ENCODE measurements at places on chromosomes 1 and 21.

DNA sequence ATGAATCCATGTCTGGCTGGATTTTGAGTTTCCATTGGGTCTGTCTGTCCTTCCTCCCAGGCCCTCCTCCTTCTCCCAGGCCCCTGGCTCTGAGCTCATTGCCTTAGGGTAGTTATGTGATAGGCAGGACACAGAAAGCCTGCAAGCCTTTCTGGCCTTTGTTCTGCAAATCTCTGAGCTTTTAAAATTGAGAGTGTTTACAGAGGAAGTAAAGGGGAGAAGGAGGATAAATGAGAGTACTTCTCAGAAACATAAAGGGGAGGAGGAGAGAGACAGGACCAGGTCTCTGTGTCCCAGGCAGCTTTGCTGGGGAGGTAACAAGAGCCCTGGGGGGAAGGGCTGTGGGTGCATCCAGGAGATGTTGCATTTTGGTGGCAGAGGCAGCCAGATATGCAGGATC is 126.7 kb downstream of the FOXD2 start:
- no peak for DNase-seq

GRCh38 chr1:8211883-8212579 is 105.9 kb upstream of the SLC45A1 start:
- DNase-seq: no peak

DNA sequence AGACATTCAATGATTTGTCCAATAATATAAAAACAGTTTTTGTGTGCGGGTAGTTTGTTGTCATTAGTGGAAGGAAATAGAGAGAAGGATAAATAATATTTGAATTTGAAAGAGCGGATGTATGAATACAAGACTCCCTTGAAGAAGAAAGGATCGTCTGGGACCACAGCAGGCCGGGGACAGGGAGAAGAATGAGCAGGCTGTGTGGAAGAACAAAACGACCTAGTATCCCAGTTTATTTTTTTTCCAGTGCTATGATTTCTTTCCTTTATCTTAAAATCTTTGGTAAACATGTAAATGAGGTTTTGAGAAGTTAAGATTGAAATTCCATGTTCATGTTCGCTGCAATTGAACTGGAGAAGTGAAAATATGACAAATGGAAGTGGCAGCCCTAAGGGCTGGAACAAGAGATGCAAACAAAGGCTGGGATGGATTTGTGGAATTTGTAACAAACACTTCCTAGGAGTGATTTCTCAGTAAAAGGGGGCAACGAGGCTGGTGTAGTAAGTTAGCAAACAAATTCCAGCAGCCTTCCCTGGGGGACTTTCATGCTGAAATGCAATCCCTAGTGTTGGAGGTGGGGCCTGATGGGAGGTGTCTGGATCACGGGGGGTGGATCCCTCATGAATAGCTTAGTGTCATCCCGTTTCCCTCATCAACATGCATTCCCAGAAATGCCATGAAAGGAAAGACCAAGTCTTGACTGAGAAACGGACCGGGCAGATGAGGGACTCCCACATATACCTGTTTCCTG is 10.2 kb upstream of the IFI16 start:
- DNase-seq: no peak

DNA sequence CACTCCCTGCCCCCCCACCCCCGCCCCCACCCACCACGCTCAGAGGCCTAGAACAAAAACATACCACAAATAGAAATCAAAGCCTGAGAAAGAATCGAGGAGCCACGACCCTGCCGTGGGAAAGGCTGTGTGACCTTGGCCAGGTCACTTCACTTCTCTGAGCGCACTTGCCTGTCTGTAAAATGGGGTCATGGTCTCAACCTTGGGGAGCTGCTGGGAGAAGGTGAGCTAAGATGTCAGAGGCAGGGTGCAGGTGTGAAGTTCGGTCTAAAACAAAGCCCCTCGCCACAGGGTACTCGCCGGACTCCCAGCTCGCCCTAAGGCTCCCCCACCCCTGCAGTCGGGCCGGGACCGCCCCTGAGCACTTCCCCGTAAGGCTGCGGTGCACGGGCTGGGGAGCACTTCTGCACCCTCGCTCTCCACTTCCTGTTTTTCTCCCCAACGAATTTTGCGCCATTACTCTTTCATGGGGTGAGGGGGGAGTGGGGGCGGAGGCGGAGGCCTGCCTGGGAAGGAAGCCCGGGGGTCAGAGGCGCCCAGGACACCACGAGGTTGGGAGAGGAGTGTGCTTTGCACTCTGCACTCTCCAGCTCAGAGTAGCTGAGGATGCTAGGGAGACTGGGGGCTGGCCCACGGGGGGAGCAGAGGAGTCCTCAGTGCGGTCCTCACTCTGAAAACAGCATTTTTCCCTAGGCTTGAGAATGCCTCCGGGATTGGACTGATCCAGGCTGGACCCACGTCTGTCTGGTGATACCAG is 21.9 kb upstream of the PIK3CD start:
- peak; percentile 57 for DNase-seq

DNA sequence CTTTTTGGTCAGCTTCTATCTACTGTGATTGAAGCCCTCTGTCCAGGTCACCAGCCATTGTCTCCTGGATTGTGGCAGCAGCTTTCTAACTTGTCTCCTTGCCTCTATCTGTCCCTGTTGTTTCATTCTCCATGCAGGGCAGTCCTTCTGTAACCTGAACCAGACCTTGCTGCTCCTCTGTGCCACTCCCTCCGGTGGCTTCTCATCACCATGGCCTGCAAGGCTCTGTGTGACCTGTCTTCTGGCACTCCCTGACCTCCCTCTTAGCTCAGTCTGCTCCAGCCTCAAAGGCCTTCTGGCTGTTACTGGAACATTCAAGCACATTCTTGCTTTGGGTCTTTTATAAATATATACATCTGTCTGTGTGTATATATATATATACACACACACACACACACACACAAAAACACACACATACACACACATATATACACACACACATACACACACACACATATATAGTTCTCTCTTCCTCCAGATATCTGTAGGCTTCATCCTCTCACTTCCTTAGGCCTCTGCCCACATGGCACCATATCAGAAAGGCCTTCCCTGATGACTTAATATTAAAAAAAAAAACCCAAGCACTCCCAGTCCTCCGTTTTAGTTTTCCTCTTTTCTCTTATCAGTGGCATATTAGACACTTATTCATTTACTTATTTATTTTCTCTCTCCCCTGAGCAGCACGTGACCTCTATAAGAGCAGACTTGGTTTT is 21.2 kb upstream of the JUN start:
- DNase-seq: no peak

DNA sequence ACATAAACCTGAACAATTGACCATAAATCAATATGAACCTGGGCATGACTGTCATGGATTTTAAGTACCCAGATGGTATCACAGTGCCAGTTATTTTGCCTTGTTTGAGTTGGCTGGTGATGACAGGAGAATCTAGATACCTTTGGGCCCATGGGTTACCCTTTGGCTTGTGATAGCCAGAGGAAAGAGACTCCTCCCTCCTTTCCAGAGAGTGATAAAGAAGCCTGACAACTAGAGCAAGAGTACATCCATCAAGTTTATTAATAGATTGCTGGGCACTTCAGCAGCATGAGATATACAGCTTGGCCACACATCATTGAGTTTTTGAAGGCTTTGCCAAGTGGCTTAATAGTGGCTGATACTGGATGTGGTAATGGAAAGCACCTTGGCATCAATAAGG is 6.6 kb upstream of the FMO3 start:
- no peak for DNase-seq

DNA sequence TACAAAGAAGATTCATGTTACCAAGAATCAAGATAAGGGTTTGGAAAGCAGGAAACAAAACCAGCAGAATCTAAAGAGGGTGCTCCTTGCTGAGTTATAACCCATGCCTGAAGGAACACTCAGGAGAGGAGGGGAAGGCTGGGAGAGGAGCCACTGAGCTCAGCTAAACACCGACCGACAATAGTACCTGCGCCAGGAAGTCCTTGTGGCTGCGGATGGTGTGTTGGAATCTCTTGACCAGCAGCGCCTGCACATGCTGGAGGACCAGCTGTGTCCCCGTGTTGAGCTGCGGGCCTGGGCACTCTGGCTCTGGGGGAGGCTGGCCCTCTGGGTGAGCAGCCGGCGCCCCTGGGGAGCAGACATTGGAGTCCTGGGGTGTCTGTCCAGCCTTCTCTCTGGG is 89.4 kb downstream of the ABCA4 start:
- DNase-seq: no peak

DNA sequence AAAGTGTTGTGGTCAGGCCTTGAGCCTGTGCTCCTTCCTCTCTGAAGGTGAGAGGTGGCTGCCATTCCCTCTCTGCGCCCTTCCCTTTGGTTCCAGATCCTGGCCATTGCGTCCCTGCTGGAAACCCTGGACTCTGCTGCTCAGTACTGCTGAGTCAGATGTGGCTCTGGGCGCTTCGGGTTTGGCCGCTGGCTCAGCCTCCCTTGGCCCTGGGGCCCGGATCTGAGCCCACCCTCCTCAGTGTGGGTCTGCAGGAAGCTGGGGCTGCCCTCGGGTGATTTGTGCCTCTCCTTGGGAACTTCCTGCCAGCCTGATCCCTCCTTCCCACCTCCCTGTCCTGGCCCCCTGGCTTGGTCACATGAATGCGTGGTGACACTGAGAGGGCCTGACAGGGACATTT is 32.2 kb downstream of the QSOX1 start:
- DNase-seq: no peak

GRCh38 chr1:25117233-25117823 is 115.0 kb downstream of the SYF2 start:
- DNase-seq: peak; percentile 24

DNA sequence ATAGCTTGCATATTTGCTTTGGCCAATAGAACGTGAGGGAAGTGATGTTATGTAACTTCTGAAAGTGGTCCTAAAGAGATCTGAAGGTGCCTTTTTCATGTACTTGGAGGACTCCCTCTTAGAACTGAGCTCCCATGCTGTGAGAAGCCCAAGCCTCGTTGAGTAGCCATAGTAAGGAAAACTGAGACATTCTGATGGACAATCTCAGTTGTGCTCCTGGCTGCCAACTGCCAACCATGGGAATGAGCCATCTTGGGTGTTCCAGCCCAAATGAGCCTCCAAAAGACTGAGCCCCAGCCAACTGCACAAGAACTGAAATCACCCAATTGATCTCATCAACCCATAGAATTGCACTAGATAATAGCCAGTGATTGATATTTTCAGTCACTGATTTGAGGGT is 106.7 kb downstream of the MRPL39 start:
- DNase-seq: no peak

GRCh38 chr1:24849672-24850295 is 80.3 kb downstream of the RUNX3 start:
- no peak for DNase-seq

GRCh38 chr1:208668991-208669390 is 424.8 kb upstream of the PLXNA2 start:
- DNase-seq: no peak

DNA sequence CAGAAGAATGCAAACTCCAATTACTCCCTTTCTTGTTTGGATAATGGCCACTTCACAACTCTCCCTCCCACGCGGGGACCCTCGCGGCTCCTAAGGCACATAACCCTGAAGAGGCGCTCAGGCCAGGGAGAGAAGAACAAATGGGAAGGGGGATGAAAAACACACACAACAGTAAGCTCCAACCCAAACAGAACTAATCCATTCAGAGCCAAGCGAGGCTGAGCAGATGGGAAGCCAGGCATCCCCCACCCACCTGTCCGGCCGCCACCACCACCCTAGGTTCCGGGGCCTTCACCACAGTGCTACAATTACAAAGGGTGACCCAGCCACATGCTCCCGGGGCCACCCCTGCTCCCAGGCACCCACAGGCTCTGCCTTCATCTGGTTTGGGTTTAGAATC is 101.5 kb downstream of the MRPL37 start:
- DNase-seq: no peak

DNA sequence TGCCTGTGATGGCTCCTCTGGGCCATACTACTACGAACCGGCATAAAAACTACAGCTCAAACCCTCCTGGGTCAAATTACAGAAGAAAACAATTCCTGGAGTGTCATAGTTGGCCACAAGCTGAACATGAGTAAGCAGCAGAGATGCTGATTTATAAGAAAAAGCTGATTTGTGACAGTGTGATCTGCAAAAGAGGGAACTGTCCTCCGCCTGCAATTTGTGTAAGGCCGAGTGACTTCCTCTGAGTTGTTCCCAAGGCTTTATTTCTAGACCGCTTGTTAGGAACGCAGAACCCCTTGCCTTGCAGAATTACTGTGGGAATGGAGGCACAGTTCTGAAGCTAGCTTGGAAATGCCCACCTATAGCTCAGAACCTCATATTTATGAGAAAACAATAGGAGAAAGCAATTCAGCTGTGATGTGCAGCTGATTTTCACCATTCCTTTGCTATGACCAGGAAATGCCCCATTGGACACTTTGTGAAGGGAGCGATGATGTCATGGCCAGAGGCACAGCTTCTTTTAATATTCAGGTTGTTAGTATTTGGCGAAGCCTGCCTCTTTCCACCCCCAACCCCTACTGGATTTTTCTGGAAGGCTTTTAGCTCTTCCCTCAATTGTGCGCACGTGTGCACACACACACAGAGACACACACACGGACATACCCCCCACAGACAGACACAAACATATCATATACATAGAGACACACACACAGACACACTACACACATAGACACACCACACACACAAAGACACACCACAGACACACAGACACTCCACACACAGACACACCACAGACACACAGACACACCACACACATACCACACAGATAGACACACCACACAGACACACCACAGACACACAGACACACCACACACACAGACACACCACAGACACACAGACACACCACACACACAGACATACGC is 47.6 kb downstream of the IER5 start:
- DNase-seq: no peak

DNA sequence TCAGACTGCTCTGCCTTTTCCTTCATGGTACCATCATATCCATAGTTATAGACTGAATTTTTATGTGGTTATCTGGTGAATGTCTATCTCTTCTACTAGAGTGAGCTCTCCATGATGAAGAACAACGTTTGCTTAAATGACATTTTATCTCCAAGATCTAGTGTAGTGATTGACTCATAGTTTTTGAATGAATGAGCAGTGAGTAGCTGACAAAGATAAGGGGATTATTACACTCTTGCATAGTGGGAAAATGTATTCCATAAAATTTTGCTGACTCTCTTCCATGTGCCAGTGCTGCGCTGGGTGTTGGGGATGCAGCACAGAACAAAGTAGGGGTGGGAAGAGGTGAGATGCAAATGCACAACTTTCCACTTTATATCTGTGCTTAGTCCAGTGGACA is 147.7 kb downstream of the TGFB2 start:
- no peak for DNase-seq

DNA sequence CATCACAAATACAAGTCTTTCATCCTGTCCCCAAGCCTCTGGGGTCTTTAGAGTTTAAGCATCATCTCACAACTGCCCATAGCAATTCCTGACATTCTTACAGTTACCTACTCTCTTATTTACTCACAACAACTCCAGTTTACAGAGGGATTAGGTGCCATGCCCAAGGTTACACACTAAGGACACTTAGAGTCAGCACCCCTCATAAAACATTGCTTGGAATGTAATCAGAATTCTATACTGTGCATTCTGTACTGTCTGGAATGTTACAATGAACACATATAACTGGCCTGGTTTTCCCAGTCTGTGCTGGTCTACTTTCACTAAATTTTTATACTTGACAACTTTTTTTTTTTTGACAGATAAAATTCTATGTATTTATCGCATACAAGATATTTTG is 14.5 kb upstream of the RBM15 start:
- no peak for DNase-seq

Measured in activated naive CD4-positive, alpha-beta T cell treated with anti-CD3 and anti-CD28 coated beads, Interleukin-2, amount 50 U/mL, for 16 hours (primary cell).